ENCODE measurements at places on chromosomes 12 and 14. TPM values are rescaled to one million over a fixed set of nuclear protein-coding genes. Genes with fewer than 3 reads are reported as not detected.

The SLC5A8 gene
- not detected for total RNA-seq

The BORCS5 gene
- 34.5 TPM for total RNA-seq

The KRT6A gene
- total RNA-seq, result not detected

The CPNE6 gene
- total RNA-seq, result not detected

The IL22 gene
- total RNA-seq, result 3.4 TPM
